GM12865 (cell line): ENCODE measurements at places on chromosomes 16 and 17.
A peak's percentile ranks its signal among the peaks of the same experiment; 100 is the strongest.

DNA sequence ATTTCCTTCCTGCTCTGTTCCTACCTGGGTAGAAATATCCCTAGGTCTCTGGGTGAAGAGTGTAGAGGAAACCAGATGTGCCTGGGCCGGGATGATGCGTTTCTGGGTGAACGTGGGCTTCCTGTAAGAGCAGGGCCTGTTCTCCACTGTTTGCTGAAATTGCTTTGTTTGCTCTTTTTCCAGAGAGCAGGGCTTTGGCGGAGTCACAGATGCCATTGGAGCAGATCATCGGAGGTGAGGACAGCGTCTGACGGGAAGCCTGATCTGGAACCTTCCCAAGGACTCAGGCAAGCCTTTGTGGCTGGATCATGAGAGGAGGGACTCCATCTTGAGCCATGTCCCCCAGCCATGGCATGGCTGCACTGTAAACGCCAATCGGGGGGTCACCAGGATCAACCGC is 15.4 kb downstream of the DHODH start:
- no peak for DNase-seq

GRCh38 chr17:27496437-27496943 is 40.2 kb downstream of the KSR1 start:
- DNase-seq = peak; percentile 60

GRCh38 chr17:76578376-76578775 is 7.3 kb downstream of the ST6GALNAC2 start:
- DNase-seq = no peak

- DNase-seq = no peak
These were observed 13.6 kb upstream of the NKD1 start for GRCh38 chr16:50534556-50534955.

DNA sequence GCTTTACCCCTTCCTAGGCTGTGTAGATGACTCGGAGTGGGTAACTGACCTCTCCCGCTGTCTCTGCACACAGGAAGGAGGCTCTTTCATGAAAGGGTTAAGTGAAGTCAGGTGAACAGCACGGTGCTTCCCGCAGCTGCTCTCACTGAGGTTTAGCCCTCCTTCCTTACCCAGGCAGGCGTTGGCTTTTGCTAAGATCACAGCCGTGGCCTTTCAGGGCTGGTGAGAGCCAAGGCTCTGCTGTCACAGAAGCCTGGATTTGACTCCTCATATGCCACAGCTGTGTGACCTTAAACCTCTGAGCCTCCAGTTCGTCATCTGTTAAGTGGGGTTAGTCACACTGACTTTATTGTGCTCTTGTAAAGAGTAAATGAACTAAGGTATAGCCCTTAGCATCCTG is 90.9 kb upstream of the PLCG2 start:
- DNase-seq = no peak

GRCh38 chr16:52537516-52537915 is 9.4 kb downstream of the TOX3 start:
- DNase-seq = no peak

GRCh38 chr16:3485097-3485745 is 10.1 kb downstream of the C16orf90 start:
- no peak for DNase-seq

DNA sequence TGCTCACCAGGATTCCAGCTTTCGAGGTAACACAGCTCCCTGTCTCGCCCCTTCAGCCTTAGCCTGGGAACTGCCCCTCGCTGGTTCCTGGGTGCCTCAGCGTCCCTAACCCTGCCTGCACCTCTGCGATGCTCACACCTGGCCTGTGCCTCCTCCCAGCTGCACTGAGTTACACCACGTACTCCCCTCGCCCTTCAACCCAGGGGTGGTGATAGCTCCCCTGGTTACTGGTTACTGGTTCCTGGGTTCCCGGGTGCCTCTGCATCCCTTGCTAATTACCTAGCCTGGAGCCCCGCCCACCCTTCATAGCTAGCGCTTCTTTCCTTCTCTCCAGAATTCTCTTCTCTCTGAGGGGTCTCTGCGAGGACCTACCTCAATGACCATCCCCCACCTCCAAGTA is 65.3 kb upstream of the PLCG2 start:
- no peak for DNase-seq

DNA sequence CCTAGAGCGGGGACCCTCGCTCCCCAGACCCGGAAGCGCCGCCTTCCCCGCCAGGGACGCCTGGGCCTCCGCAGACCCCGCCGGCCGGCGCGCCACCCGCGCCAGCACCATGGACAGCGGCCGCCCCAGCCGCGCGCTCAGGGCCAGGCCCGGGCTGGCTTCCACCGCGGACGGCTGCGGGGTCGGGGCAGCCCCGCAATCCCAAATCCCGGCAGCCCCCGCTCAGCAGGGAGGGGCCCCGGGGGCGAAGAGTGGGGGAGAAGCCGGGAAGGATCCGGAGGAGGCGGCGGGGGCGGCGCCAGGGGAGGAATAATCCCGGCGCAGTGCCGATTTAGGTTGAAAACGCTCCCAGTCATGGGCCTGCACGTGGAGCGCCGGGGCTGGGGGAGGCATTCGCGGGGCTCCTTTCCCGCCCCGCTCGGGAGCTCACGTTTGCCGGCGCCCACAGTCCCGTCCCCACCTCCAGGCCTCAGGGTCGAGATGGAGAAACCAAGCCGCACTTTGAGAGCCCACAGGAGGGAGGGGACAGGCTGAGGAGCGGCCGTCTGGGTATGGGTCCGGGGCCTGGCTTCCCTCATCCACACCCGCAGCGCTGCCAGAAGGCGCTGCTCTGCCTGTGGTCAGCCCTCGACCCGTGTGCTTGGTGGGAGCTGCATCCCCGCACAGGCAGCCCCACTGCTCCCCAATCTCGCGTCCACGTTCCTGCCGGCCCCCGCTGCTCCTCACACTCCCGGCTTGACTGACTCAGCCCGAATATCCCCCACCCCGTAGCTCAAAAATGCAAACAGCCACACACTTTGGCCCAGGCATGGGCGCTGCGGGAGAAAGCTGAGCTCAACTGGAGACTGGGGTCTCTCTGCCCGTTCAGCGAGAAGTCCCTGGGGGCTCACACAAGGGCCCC is 4.7 kb downstream of the FBXL16 start:
- DNase-seq = no peak

DNA sequence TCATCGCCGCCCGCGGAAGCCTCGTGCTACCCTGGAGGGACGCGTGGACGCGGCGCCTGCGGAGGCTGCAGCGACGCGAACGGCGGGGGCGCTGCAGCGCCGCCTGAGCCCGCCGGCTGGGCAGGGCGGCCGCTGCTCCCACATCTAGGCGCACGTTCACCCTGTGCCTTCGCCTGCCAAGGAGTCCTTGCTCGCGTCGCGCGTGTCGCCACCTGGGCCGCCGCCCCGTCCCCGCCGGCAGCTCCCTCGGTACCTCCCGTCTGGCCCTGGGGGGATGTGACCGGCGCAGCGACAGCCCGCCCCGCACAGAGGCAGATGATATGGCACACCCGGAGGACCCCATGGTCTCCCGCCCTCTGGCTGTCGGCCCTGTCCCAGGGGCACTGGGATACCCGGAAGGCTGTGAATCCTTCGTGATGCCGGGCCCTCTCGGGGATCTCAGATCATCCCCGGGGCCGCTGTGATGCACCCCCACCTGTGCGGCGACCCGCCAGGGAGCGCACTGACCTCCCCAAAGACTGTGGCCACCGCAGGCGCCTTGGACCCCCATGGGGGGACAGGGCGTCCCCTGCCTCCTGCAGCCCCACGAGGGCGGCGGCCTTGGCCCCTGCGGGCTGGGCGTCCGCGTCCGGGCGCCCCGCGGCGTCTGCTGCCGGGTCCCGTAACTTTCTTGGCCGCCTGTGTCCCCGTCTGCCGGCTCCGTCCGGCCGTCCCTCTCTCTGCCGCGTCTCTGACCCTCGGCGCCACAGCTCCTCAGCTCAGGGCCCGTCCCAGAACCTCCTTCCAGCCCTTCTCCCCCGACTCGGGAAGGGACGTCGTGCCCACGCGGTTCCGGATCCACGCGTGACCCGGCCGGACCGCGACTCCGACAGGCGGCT is 689 bp upstream of the TBC1D24 start:
- peak; percentile 72 for DNase-seq
